ENCODE measurements at places on chromosomes 1 and 21. TPM values are rescaled to one million over a fixed set of nuclear protein-coding genes. Genes with fewer than 3 reads are reported as not detected.

Gene LTN1
- 19.6 TPM for total RNA-seq

Gene PBX1
- 69.9 TPM for total RNA-seq

Gene SFN
- total RNA-seq, result 26.7 TPM

GRCh38 chr1:155175281-155175926 is 1.8 kb downstream of the TRIM46 start:
- no peak for DNase-seq

DNA sequence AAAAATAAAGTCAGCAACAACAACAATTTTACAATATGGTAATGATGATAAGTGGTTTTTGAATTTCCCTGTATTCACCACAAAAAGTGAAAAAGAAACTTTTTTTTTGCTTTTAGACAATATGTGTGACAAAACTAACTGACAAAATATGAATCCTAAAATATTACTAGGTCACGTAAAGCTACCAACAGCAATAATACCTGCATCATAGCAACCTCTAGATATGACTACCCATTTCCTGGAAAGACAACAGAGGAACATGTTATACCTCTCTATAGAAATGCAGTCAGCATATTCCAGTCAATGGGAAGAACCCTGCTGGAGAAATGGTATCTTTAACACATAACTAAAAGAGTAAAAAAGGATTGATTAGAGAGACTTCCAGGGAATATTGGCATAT is 73.7 kb downstream of the PDE4B start:
- no peak for DNase-seq
